ENCODE measurements at places on chromosomes 12 and 14.

DNA sequence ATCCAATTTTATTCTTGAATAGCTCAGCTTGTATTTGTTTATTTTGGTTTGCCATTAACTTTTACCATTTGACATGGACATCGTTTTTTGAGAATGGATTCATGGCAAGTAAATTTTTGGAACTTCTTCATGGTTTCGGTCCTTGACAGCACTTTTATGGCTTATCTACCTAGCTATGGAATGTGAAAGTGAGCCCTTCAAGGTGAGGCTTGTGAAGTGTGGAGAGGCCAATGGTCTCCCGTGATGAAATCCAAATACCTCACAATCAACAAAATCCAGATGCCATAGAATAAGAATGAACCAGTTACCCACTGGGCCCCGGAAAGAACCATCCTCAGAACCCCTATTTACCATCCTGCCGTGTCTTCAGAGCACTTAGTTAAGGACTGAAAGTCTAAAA is 978.8 kb downstream of the FSCB start:
- DNase-seq = no peak

GRCh38 chr12:88590851-88591250 is 10.6 kb upstream of the KITLG start:
- no peak for DNase-seq

DNA sequence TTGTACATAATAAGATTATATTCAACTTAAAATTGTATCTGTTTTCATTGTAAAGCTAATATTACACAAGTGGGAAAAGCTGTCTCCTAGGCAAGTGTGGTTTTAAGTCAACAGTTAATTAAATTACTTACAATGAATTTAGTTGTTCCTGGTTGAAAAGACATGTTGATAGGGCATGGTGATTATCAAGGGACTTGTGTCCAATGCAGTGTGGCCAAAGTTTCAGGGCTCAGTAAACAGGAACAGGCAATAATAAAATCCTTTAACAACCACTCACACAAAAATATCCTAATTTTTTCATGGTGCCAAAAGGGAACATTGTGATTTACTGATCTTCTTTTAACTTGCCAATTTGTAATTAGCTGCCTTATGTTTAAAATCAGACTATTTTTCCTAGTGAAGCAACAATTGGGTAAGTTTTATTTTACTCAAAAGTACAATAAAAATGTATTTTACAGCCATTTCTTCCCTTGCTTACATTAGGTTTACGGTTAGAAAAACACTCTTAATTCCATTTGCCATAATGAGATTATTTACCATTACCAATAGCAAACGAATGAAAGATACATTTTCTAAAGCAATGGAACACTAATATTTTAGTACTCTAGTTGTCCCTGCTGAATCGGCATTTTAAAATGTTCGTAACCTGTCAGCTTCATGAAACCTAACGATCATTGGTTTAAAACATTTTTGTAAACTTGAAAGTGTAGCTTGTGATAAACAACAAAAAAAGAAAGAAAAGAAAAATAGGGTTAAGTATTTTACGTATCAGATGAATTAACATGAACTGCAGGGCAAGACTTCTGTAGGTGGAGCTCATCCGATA is 1.8 kb upstream of the WNK1 start:
- no peak for DNase-seq

DNA sequence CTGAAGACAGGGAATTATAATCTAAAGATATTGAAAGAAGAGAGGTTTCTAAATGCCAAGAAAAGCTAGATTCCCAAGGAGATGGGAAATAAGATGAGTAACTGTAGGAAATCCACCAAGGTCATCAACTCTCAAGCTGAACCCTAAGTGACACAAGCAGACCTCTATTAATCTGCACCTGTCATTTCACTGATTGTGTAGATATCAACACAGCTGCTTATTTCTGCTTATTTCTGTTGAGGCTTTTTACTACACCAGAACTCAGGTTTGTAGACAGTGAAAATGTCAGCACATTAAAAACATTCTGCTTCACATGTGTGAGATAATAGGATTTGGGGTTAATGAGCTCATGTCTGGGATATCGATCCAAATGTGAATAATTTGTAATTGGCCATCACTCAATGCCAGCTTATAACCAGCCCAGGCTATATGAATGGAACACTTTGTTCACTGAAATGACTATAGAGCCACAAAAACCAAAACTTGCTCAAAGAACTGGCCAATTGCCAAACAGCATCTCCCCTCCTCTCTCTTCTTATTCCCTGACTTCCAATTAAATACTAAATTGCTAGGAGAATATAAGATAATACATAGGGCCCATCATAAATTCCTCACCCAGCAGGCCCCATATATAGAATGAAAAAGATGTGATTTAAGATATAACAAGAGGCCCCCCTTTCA is 188.7 kb upstream of the ARID2 start:
- DNase-seq = no peak

DNA sequence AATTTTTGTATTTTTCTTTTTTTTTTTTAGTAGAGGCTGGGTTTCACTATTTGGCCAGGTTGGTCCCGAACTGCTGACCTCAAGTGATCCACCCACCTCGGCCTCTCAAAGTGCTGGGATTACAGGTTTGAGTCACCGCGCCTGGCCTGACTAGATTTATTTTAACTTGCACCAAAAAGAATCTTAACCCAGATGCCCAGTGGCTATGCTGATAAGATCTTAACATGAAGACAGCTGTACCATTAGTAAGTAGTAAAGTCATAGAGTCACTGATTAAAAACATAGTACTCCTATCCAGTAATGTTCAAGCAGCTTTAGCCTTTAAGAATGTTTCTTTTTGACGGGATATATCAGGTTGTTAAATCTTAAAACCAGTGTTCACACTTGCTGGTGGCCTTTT is 1061.8 kb upstream of the FLRT2 start:
- no peak for DNase-seq

DNA sequence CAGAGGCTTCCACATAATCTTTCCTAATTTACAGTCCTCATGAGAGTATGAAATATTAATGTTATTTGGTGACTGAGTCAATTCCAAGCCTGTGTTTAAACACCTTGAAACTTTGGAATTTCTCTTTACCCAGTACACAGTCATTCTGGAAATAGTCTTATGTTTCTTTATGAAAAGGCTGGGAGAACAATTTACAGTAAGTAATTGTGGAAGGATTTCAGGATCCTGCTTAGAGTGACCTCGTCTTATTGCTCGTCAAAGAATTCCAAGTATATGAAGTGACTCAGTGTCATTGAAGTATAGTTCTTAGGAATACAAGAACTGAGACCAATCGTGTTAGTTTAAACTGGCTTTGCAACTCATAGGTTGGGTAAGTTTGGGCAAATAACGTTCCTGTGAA is 634.2 kb downstream of the SLC16A7 start:
- DNase-seq = no peak

GRCh38 chr12:85058339-85058738 is 22.2 kb downstream of the LRRIQ1 start:
- no peak for DNase-seq

DNA sequence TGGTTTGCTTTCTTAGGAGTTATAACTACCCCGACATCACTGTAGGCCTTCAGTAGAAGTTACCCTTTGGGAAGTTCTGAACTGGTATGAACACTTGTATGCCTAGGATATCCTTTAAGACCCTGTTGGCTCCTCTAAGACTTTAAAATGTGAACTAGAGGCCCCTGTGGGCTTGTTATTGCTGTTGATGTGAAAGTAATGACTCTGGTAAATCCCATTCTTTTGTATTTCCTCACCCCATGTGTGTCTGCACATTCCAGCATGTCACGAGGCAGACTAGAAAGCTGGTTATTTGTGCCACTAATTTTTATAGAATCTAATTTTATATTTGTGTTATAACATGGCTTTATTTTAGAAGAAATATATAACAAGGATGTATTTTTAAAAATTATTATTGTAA is 48.9 kb downstream of the SERPINA10 start:
- DNase-seq = no peak

DNA sequence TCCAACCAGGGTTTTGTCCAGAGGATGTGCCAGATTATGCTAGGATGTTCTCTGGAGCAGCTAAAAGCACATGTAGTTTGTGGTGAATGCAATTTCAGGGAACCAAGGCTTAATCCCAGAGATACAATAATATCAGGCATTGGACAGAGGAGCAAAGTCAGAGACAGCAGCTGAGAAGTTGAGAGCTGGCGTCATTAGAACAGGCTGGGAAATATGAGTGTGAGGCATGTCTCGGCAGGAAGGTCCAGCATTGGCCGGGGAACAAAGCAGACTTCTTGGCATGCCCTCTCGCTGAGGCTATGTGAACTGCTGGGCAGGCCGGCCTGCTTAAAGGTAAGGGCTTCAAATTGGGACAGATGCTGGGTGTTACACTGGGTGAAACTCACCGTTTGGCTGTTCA is 125.4 kb downstream of the CAND1 start:
- DNase-seq = peak; percentile 84

GRCh38 chr12:25957793-25958427 is 572 bp upstream of the RASSF8 start:
- DNase-seq = no peak

- DNase-seq = no peak
Observed at GRCh38 chr14:52269982-52270381, 2.5 kb downstream of the PTGDR start.

DNA sequence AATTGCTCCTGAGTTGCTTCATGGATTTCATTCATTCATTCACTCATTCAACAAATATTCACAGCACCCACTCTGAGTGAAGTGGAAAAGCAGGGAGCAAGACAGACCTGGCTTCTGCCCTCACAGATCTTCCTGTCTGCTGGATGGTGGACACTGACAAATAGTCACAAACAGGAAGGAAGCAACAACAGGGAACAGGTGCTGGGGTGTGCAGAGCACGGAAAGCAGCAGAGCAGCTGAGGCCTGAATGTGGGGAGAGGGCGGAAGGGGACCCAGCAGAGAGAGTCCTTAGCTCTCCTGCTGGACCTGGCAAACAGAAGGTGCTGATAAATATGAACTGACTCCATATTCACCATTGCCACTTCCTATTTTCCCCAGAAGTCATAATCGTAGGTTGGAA is 54.4 kb downstream of the SETD3 start:
- no peak for DNase-seq

GRCh38 chr12:14771651-14772137 is 31.6 kb downstream of the WBP11 start:
- no peak for DNase-seq

DNA sequence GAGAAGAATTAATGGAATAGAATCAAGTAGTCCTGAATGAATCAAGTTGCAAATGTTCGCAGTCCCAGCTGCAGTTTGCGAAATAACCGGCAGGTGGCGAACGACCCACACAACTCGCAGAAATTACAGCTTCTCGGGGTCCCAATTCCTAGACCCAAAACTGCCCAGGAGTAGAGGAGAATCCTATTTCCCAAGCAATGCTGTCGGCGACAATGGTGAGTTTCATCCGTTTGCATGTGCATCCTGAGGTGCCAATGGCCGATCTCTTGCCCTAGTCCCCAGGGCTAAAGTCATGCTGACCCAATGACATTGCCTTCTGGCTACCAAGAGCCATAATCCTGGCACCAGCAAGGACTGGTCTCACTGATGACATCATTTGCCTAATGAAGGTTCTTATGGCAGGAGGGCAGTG is 8.5 kb upstream of the ASCL1 start:
- DNase-seq = no peak

- DNase-seq = no peak
Observed at GRCh38 chr12:19967001-19967400, 401.3 kb upstream of the PDE3A start.

- DNase-seq = no peak
Observed at GRCh38 chr12:79331870-79332269, 358.9 kb downstream of the PAWR start.

GRCh38 chr14:52279408-52279807 is 11.9 kb downstream of the PTGDR start:
- DNase-seq = no peak

DNA sequence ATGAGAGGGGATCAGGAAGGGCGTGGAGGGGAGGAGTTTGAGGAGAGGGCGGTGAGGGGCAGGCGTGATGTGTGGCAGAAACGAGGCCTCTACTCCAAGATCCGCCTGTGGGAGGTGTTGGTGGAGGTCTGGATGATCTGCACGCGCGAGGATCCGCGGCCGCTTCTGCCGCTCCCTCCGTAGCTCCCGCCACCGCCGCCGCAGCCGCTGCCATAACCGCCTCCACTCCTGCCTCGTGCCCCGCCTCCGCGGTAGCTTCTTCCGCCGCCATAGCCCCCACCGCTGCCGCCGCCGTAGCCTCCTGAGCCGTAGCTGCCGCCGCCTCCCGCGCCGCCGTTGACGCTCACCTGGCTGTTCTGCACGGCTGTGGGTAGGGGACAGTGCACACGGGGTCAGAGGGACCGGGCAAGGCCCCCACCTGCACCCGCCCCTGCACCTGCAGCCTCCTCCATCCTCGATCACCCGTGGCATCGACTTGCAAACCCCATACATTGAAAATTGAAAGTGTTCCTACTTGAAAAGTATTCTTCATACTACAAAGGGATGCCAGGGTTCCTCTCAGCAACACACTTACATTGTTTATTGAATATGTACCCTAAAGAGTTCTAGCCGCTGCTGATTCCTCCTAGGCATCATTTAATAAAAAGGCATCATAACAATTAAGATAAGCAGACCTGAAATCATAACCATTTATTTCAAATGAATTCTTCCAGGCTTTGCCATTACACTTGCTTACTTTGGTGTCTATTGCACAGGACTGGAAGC is 11.1 kb upstream of the KRT1 start:
- DNase-seq = peak; percentile 49

DNA sequence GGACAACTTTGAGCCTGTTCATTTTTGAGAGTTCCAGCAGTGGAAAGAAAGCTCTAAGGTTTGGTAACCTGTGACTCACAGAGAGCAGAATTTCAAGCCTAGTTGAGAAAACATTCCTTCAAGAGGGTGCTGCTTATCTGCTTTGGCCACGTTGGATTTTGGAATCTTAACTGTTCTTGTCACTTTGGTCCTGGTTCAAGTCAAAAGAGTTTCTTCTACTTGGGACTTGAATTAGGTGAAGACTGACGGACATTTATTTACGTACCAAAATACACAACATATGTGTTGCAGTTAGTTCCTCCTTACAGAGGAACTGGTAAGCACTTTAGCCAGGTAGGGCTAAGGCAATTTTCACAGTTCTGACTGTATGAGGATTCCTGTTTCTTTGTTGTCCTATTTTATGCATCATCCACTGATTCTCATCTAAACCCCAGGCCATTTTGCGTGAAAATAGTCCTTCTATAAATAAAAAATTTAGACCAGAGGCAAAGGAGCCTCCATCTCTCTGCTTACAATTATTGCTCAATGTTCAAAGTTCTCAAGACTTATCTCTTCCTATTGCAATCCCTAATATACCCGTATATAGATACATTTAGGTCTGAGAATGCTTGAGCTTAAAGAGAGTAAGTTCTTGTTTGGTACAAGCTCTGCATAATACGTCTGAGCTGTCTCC is 580.9 kb downstream of the DIO2 start:
- DNase-seq = no peak
